ENCODE measurements at places on chromosomes 3 and 15.

GRCh38 chr3:195185583-195185982 is 85.4 kb downstream of the XXYLT1 start:
- no peak overlapping the region for H3K27ac ChIP-seq
- DNase-seq = no peak
- peaks cover 17% of the 10 kb centered on the region for H3K4me1 ChIP-seq
- no peak overlapping the region for H3K4me3 ChIP-seq

GRCh38 chr3:114698146-114699105 is 404.6 kb downstream of the TIGIT start:
- peaks cover 6% of the 10 kb centered on the region for H3K4me1 ChIP-seq
- no peaks in the 10 kb centered on the region for H3K27me3 ChIP-seq
- DNase-seq = no peak
- H3K27ac ChIP-seq = no peak overlapping the region

GRCh38 chr15:43253431-43254403 is 13.0 kb downstream of the TGM5 start:
- no peaks in the 10 kb centered on the region for H3K27me3 ChIP-seq
- no peaks in the 10 kb centered on the region for H3K36me3 ChIP-seq
- no peaks in the 10 kb centered on the region for H3K4me1 ChIP-seq
- DNase-seq = no peak

- DNase-seq = no peak
- no peak overlapping the region for H3K27ac ChIP-seq
- no peak overlapping the region for H3K4me3 ChIP-seq
- no peaks in the 10 kb centered on the region for H3K27me3 ChIP-seq
- peaks cover 59% of the 10 kb centered on the region for H3K4me1 ChIP-seq
- no peaks in the 10 kb centered on the region for H3K36me3 ChIP-seq
Measured at GRCh38 chr3:32857921-32858320, 40.1 kb downstream of the TRIM71 start.

GRCh38 chr15:78570710-78571109 is 5.4 kb downstream of the CHRNA5 start:
- H3K27ac ChIP-seq = no peak overlapping the region
- H3K4me3 ChIP-seq = no peak overlapping the region
- H3K27me3 ChIP-seq = no peaks in the 10 kb centered on the region
- no peaks in the 10 kb centered on the region for H3K4me1 ChIP-seq
- no peaks in the 10 kb centered on the region for H3K36me3 ChIP-seq
- DNase-seq = no peak

- H3K27me3 ChIP-seq = no peaks in the 10 kb centered on the region
- no peak overlapping the region for H3K27ac ChIP-seq
- peaks cover 27% of the 10 kb centered on the region for H3K4me1 ChIP-seq
- no peak for DNase-seq
- no peak overlapping the region for H3K4me3 ChIP-seq
Measured at GRCh38 chr3:49912881-49913281, 9.2 kb upstream of the MST1R start.

GRCh38 chr15:31758126-31758525 is 272.2 kb upstream of the CHRNA7 start:
- DNase-seq = no peak
- H3K27ac ChIP-seq = no peak overlapping the region
- no peaks in the 10 kb centered on the region for H3K4me1 ChIP-seq
- no peak overlapping the region for H3K4me3 ChIP-seq
- H3K27me3 ChIP-seq = no peaks in the 10 kb centered on the region

Data from H1 (cell line).